ENCODE measurements at places on chromosomes 4 and X. TPM values are rescaled to one million over a fixed set of nuclear protein-coding genes. Genes with fewer than 3 reads are reported as not detected.

Gene ADH1A
- total RNA-seq, result not detected

Gene RHOXF2B
- total RNA-seq, result not detected

DNA sequence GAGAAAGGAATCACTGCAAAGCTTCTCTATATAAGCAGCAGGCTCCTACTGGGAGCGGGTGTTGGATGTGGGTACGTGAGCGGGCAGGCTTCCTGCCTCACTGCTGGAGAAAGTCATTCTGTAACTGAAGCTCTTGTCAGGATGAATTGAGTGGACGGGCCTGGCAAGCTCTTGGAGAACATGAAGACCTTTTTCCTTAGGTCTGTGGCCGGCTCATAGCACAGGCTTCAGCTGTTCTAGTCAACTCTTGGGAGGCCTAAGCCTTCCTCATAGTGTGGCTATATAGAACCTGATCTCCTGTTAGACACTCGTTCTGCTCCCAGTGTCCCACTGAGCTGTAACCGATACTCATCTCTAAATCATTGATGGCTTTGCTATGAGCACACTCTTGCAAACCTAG, 108.2 kb upstream of the GPC4 start:
- H3K36me3 ChIP-seq, result no peaks in the 10 kb centered on the region
- DNase-seq, result no peak
- no peak overlapping the region for H3K4me3 ChIP-seq
- no peaks in the 10 kb centered on the region for H3K4me1 ChIP-seq
- H3K27me3 ChIP-seq, result no peaks in the 10 kb centered on the region

DNA sequence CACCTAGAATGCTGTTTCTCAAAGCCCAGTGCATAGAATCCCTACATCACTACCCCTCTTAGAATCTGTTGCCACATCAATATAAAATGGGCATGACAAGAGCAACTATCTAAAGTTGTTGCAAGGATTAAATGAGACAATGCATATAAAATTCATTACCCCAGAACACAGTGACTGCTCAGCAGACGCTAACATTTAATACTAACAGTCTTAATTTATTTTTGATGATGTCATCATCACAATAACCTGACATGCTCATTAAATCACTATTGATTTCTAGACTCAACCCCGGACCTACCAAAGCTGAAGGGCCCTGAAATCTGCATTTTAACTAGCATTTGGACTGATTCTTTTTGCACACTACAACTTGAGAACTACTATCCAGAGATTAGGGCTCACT, 3.9 kb downstream of the ARSJ start:
- DNase-seq, result no peak
- H3K36me3 ChIP-seq, result no peaks in the 10 kb centered on the region
- H3K4me1 ChIP-seq, result peaks cover 15% of the 10 kb centered on the region
- no peak overlapping the region for H3K27ac ChIP-seq
- H3K27me3 ChIP-seq, result peaks cover 14% of the 10 kb centered on the region

GRCh38 chr4:85986266-85986665, 373.6 kb downstream of the MAPK10 start:
- H3K4me3 ChIP-seq, result no peak overlapping the region
- H3K27me3 ChIP-seq, result no peaks in the 10 kb centered on the region
- H3K4me1 ChIP-seq, result no peaks in the 10 kb centered on the region
- no peak overlapping the region for H3K27ac ChIP-seq

DNA sequence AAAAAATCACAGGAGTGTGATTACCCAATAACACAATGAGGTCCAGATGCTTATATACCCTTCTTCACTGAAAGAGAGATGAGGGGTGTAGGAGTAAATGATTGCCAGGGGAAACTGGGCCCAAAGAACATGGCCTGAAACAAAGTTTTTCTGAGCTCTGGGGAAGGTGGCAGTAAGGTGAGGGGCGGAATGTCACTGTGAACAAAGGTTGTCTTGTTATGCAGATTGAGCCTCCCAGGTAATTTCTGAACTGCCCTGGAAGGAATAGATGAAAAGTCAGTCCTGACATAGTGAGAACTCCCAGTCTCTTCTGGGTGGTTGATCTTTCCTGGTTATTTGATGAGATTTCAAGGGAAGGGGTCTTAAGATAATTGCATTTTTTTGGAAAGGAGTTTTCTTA, 2.5 kb upstream of the TMEM47 start:
- no peaks in the 10 kb centered on the region for H3K4me1 ChIP-seq
- DNase-seq, result no peak
- H3K27me3 ChIP-seq, result peaks cover 21% of the 10 kb centered on the region
- no peak overlapping the region for H3K4me3 ChIP-seq
- H3K36me3 ChIP-seq, result no peaks in the 10 kb centered on the region

GRCh38 chr4:185811509-185812364, at the start of gene SORBS2:
TSS of gene SORBS2 (minus strand) at chr4:185812194. CDS start at chr4:185690571, 121,623 bp downstream.
- H3K27ac ChIP-seq, result no peak within 1 kb of the TSS
- H3K4me3 ChIP-seq, result no peak within 1 kb of the TSS
- no peaks in the 10 kb centered on the region for H3K36me3 ChIP-seq
- no peak for DNase-seq
- H3K27me3 ChIP-seq, result peaks cover 6% of the 10 kb centered on the region
- H3K4me1 ChIP-seq, result no peaks in the 10 kb centered on the region

- H3K36me3 ChIP-seq, result no peaks in the 10 kb centered on the region
- H3K27ac ChIP-seq, result no peak overlapping the region
- no peak overlapping the region for H3K4me3 ChIP-seq
- no peaks in the 10 kb centered on the region for H3K4me1 ChIP-seq
- H3K27me3 ChIP-seq, result no peaks in the 10 kb centered on the region
These were observed 635.9 kb upstream of the FRG1 start for GRCh38 chr4:189304809-189305208.

DNA sequence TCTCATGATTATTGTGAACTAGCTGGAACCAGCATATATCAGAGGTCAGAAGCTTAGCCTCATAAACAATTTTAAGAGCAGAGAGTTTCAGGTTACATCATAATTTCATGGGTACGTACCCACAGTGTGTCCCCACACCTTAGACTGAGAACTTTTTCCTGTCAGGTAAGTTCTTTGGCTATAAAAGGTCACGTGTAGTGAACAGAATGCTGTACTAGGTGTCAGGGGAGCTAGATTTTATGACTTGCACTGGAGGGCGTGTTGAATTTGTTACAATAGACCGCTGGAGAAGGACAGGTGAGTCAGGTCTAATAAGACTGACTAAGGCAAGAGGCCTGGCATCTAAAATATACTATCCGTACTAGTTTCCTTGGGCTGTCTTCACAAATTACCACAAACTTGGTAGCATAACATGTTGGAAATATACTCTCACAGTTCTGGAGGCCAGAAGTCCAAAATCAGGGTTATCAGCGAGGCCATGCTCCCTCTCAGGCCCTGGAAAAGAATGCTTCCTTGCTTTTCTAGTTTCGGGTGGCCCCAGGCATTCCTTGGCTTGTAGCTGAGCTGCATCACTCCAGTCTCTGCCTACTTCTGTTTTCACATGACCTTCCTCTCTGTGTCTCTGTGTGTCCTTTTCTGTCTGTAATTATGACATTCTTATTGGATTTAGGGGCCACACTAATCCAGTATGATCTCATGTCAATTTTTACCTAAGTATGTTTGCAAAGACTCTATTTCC, 512.0 kb upstream of the NR3C2 start:
- no peaks in the 10 kb centered on the region for H3K36me3 ChIP-seq
- no peak for DNase-seq
- no peaks in the 10 kb centered on the region for H3K27me3 ChIP-seq
- no peak overlapping the region for H3K27ac ChIP-seq
- H3K4me3 ChIP-seq, result no peak overlapping the region
